Parietal lobe (tissue), 2 donors: ENCODE measurements at places on chromosomes 4 and X. TPM values are rescaled to one million over a fixed set of nuclear protein-coding genes. Genes with fewer than 3 reads are reported as not detected.

Gene CYLC1
- not detected for total RNA-seq

Gene P2RY8
- not detected for total RNA-seq

Gene SPARCL1
- 32.2 TPM for total RNA-seq

Gene PGAM4
- total RNA-seq = not detected

Gene MTCP1
- 3.4 TPM for total RNA-seq

Gene PALLD
- 55.4 TPM for total RNA-seq

Gene KIF4A
- total RNA-seq = 4.1 TPM

Gene SNCA
- total RNA-seq = 69.5 TPM

Gene PABPC5
- 8.1 TPM for total RNA-seq

Gene MAGEA9B
- total RNA-seq = not detected

Gene TEX13C
- not detected for total RNA-seq

Gene TCEANC
- total RNA-seq = 8.8 TPM

Gene CCNB3
- total RNA-seq = 0.31 TPM

Gene FRMPD4
- 34.1 TPM for total RNA-seq

Gene ADAMTS3
- total RNA-seq = 15.3 TPM

Gene SSX4
- not detected for total RNA-seq
